ENCODE measurements at places on chromosomes 2 and 18.

DNA sequence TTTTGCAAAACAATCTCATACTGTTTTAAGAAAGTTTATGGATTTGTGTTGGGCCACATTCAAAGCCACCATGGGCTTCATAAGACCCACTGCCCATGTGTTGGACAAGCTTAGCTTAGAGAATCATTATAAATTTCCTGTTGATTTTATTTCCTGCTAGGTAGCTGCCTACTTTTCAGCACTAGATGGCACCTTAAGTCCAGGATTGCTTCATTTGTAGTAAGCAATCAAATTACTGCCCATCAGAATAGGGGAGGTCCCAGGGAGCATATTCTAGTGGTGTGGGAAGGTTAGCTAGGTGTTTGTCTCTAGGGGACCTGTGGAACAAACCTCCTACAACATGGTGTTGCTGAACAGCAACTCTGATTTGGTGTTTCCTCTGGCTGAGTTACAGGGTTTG is 11.0 kb upstream of the DCDC2C start:
- DNase-seq, result peak; percentile 1

GRCh38 chr18:75068682-75069435 is 140.1 kb downstream of the PTGR3 start:
- no peak for DNase-seq

DNA sequence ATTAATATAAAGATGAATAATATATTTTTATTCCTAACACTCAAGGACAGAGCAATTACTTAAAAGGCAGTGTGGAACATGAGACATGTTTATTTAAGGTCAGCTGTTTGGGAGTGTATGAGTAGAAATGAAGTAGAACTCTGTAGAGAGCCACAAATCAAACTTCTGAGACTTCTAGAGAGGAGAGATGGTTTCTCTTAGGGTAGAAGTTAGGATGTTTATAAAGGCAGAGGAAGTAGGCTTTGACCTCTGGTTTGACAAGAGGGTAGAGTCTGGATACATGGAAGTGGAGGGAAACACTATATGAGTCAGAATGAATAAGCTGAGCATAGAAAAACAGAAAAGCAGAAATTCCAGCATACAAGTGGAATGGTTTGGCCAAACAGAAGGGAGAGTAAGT is 262.1 kb upstream of the KLHL14 start:
- no peak for DNase-seq

GRCh38 chr2:39488450-39488849 is 51.4 kb upstream of the MAP4K3 start:
- peak; percentile 93 for DNase-seq

- peak; percentile 74 for DNase-seq
These were observed 59.4 kb downstream of the DGKD start for GRCh38 chr2:233413559-233414272.

DNA sequence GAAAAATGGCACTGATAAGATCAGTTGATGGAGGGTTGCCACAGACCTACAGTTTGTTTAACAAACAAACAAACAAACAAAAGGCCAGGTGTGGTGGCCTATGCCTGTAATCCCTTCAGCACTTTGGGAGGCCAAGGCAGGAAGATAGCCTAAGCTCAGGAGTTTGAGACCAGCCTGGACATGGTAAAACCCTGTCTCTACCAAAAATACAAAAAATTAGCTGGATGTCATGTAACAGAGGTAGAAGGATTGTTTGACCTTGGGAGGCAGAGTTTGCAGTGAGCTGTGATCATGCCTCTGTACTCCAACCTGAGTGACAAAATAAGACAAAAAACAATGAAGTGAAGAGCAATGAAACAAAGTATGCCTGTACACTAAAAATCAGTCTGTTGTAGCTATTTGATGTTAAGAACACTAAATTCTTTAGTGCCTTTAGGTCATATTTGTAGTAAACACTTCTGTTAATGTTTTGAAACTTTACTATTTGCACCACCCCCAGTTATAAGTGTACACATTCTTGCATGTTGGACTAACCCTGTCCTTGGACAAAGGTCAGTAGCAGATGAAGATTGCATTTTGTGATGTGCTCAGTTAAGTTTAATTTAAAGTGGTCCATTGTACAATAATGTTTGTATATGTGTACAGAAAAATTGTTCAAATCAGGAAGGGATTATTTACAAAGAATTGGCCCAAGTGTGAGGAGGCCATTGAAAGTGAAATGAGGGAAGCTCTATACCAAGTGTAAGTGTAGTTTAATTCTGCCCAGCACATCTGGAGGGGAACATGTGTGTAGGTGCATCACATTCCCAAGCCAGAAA is 73.9 kb downstream of the KYNU start:
- DNase-seq, result no peak

- DNase-seq, result no peak
These were observed 1.2 kb downstream of the PPP1CB start for GRCh38 chr2:28752631-28753376.

DNA sequence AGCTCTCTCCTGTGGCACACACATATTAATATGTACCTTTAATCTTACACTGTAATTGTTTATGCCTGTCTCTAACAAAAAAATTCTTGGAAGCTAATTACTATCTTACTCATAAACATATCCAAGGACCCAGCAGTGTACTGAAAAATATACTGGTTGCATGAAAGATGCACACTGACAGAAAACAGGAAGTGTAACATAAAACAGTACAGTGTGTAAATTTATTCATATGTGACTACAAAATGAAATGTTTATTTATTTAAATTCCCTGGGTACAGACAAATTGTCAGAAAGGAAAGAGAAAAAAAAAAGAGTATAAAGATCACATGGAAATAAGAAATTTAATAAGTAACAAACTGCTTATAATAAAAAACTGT is 28.5 kb downstream of the TMEM131 start:
- DNase-seq, result no peak

- no peak for DNase-seq
These were observed 12.7 kb upstream of the ARHGEF4 start for GRCh38 chr2:130823886-130824491.

DNA sequence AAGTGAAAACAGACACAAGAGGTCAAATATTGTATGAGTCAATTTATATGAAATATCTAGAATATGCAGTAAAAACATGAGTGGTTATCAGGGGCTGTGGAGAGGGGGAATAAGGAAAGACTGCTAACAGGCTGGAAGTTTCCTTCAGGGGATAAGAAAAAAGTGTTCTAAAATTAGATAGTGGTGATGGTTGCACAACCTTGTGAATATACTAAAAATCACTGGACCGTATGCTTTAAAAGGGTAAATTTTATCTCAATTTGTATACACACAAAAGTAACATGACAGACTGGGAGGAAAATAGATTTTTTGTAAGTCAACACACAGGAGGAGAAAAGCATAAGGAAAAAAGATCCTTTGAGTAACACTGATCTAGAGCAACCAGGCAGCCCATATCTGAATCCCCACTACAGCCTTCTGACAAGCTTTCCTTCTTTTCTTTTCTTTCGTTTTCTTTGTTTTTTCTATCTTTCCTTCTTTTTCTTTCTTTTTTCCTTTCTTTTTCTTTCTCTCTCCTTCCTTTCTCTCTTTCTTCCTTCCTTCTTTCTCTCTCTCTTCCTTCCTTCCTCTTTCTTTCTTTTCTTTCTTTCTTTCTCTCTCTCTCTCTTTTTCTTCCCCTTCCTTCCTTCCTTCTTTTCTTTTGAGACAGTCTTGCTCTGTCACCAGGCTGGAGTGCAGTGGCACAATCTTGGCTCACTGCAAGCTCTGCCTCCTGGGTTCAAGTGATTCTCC is 95.4 kb downstream of the AAK1 start:
- DNase-seq, result peak; percentile 18
